Hindlimb muscle (tissue), 1 donor: ENCODE measurements at places on chromosomes 1 and 21.

DNA sequence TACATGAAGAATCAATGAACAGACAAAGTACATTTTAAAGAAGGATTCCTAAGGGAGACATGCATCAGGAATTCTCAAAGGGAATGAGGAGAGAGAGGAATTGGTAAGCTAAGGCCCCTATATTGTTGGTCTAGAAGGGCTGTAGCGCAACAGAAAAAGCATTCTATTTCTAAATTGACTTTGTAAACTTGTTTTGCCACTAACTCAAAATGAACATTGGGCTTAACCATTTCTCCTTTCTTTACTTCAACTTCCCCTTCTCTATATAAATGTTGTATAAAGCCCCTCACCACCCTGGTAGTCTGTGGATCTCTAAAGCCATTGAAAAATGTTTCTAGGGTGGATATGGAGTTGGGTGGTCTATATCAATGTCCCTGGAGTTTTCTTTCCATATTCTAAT, 20.4 kb upstream of the OR6N2 start:
- DNase-seq: no peak

GRCh38 chr1:109185357-109185756, 28.4 kb upstream of the SARS1 start:
- no peak for DNase-seq

DNA sequence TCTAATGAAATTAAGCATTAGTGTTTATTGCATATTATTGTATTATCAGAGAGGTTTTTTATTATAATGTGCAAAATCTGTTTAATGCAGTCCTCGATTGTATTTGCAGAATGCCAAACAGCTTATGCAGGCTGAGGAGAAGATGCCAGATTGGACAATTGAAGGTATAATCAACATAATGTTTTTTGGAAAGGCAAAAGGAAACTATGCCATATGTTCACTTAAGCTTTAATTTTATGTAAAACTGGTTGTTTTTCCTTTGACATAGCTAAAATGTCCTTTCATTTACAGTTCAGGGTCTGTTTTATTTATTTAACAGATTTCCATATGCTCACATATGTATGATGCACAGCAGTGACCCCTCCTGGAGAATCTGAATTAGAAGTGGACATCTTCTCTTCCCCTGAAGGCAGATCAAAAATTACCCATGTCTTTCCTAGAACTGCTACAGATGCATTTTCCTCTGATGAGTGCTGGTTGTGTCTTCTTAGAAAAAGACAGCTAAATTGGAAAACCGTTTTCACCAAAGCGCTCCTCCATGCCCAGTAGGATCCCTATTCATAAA, 143.5 kb upstream of the USH2A start:
- no peak for DNase-seq

DNA sequence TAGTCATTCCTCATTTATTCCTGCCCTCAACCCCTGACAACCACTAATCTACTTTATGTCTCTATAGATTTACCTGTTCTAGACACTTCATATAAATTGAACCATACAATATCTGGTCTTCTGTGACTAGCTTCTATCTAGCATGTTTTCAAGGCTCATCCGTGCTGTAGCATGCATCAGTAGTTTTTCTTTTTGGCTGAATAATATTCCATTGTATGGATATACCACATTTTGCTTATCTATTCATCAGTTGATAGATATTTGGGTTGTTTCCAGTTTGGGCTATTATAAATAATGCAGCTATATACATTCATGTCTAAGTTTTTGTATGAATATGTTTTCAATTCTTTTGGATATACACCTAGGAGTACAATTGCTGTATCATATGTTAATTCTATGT, 101.5 kb downstream of the HFM1 start:
- no peak for DNase-seq

GRCh38 chr1:157978586-157979403, 14.7 kb upstream of the KIRREL1 start:
- no peak for DNase-seq

DNA sequence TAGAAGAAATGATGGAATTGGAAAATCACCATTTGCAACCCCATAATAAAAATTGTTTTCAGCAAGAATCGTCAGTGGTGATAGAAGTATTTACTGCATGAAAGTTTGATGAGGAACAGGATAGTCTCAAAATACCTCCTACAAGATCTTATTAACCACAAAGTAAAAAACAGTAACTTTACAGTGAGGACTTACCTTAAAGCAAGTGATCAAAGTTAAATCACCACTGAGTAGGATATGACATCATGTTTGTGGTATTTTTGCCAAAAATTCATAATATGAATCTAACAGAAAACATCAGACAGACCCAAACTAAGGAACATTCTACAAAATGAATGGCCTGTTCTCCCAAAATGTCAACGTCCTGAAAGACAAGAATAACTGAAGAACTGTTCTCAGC, 19.9 kb downstream of the ALDH9A1 start:
- DNase-seq: no peak

DNA sequence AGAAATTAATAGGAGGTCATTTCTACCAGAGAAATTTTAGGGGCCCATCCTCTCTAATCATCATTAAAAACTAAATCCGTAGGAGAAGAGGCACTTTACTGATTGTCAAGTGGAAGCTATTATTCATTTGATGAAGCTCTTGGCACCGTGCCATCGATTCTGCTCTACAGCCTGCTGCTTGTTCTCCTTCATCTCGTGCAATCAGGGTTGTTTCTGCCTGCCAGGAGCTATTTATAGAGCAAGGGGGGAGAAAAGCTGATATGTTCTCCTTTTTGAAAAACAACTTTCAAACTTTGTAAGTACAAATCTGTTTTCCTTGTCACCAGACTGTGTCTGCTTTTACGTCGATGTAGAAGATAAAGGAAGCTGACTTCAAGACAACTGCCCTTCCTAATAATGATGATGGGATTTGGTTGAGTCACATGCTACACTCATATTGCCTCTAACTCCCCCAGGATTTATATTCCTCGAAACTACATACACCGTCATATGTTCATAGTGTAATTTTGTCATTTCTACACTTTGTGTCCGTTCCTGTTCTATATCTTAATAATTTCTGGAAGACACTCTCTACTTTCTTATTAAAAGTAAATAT, 169.6 kb upstream of the LHX8 start:
- DNase-seq: peak; percentile 5

- DNase-seq: no peak
These were observed 5.5 kb downstream of the CLCA4 start for GRCh38 chr1:86552376-86552775.

- peak; percentile 9 for DNase-seq
These were observed 35.7 kb upstream of the MTR start for GRCh38 chr1:236759252-236759859.

GRCh38 chr1:8987881-8988617, 38.2 kb downstream of the SLC2A7 start:
- peak; percentile 33 for DNase-seq

DNA sequence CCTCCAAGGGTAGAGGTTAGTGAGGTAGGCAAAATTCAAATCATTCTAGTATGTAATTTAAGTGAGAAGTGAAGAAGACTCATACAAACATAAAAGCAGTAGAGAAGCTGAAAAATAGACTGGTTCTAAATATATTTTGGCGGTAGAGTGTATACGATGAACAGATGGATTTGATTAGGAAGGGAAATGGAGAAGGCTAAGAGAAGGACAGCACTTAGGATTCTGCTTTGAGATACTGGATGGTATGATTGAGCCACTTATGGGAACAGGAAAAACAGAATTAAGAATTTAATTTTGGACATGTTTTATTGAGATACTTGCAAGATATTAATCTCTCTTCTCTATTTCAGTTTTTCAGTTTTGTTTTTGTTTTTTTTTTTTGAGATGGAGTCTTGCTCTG, 60.1 kb downstream of the EPB41 start:
- peak; percentile 11 for DNase-seq

DNA sequence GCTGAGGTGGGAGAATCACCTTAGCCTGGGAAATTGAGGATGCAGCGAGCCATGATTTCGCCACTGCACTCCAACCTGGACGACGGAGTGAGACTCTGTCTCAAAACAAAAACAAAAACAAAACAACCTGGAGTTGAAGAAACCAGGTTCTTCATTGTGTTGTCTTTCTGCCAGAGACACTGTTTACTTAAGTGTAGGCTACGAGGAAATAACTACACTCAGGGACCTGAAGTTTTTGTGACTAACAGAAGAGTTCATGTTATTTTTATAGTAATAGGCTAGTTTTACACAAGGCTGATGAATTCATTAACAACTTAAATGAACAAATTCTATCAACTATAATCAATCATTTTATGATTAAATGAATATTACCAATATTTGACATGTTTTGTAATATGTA, 98.5 kb upstream of the MPC2 start:
- DNase-seq: no peak

DNA sequence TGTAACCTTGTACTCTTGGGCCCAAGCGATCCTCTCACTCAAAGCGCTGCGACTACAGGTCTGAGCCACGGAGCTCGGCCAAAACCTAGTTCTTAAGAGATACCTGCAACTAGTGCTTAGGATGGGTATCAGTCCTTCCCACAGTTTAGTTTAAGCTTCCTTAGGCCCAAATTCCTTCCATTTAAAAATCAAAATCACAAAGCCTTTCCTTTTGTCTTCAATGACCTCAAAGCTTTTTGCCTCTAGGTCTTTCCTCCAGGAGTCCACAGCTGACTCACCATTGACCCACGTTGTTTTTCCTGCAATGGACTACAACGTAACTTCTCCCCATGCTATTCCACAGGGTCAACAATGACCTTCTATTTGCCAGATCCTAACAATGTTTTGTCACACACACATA, 64.0 kb downstream of the APP start:
- no peak for DNase-seq

GRCh38 chr21:46666941-46667740, 31.7 kb downstream of the PRMT2 start:
- no peak for DNase-seq

DNA sequence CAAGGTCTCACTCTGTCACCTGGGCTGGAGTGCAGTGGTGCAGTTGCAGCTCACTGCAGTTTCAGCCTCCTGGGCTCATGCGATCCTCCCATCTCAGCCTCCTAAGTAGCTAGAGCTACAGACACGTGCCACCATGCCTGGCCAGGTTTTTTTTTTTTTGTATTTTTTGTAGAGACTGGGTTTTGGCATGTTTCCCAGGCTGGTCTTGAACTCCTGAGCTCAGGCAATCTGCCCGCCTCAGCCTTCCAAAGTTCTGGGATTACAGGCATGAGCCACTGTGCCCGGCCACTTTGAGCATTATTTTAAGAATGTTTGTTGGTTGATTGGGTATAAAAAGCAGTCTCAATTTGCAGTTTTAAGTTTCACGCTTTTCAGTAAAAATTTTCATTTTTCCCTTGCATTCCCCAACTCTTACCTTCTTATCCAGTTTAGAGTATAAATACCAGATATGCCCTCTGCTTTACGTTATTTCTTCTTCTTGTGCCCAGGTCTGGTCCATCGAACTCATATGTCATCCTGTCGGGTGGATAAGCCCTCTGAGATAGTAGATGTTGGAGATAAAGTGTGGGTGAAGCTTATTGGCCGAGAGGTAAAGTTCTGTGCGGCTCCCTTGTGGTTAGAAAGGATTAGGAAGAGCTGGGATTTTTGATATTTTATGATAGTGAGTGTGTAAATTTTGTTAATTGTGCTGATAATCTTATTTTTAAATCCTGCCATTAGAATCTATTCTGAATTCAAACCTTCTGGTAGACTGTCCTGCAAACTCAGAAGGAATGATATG, 36.0 kb downstream of the FABP3 start:
- no peak for DNase-seq

DNA sequence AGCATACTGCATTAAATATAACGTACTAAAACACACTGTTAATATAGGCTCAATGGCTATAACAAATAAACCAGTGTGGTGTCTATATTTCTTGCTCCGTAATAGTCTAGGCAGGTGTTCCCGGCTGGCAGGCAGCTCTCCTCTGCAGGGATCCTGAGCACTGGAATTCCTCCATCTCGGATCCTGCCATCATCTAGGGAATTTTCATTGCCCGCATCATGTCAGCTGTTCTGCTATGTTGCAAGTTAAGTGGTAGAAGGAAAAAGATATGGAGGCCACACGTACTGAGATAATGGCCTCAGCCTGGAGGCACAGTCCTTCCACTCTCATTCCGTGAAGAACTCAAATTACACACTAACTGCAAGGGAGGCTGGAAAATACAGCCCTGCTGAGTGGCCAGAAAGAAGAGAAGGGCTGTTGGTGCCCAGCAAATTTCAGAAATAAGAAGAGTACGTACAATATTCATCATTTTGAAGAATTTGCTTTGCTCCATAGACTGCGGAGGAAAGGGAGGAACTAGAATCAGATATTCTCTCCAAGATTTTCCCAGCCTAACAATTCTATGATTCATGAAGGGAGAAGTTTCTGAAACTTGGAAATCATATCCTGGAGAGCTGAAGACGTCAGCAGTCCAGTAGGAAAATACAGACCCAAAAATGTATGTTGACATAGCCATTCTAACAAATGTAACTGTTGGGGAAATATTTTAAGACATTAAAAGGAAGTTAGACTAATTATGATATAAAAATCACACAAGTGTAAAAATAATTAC, 263.3 kb downstream of the MRPL39 start:
- DNase-seq: no peak

GRCh38 chr1:93988634-93989350, 79.6 kb upstream of the GCLM start:
- DNase-seq: no peak

DNA sequence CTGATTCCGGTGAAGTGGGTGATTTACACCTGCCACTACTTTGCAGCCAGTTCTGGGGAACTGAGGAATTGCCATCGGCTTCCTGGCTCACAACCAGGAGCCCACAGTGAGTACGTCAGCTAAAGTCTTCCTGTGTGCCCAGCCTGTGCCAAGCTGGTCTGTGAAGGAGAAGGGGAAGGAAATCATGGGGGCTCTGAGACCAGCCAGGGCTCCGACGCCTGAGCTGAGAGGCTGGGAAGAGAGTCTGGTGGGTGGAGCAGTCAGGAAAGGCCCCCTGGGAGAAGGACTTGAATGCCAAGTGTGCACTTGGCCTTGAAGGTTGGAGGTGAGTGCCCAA, 1.2 kb downstream of the LURAP1 start:
- no peak for DNase-seq
